Non-pigmented ciliary epithelial cell (primary cell): ENCODE measurements at places on chromosomes 16 and 17.
A peak's percentile ranks its signal among the peaks of the same experiment; 100 is the strongest.

GRCh38 chr17:80270836-80271235 is 10.2 kb downstream of the RNF213 start:
- no peak for DNase-seq

DNA sequence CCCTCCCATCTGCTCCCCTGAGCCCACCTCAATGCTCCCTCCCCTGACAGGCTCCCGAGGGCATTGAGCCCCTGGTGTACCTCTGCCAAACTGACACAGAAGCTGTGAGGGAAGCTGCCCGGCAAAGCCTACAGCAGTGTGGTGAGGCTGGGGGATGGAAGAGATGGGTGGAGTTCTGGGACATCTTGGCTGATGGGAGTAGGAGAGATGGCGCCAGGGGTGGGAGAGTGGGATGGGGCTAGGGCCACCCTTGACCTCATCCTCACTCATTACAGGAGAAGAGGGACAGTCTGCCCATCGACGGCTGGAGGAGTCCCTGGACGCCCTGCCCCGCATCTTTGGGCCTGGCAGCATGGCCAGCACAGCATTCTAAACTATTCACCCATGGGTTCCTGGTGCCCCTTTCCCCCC is 16.2 kb upstream of the CTCF start:
- DNase-seq: no peak

DNA sequence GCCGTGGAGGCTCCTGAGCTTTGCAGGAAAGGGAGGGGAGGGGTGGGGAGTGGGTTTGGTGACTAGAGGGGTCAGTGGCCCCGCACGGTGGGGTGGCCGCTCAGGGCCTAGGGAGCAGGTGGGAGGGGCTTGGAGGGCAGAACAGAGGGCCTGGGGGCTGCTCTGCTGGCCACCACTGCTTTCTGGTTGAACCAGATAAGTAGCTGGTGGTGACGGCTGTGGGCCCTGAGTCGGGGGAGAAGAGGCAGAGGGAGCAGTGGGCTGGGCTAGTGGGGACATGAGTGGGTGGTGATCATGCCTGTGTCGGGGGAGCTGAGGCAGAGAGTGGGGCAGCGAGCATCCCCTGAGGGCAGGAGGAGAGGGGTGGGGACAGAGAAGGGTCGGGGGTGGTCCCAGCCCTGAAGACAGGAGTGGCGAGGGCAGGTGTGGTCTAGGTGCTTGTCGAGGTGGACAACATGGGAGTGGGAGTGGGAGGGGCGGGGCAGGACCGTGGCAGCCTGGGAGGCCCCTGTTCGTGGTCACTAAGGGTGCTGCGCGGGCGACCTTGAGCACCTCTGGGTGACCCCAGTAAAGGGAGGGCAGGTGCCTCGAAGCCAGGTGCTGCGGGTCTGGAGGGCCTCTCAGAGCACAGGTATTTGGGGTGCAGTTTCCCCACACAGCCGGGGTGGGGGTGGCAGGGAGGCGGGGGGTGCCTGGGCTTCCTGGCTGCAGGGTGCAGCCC is 6.3 kb upstream of the CD7 start:
- no peak for DNase-seq

DNA sequence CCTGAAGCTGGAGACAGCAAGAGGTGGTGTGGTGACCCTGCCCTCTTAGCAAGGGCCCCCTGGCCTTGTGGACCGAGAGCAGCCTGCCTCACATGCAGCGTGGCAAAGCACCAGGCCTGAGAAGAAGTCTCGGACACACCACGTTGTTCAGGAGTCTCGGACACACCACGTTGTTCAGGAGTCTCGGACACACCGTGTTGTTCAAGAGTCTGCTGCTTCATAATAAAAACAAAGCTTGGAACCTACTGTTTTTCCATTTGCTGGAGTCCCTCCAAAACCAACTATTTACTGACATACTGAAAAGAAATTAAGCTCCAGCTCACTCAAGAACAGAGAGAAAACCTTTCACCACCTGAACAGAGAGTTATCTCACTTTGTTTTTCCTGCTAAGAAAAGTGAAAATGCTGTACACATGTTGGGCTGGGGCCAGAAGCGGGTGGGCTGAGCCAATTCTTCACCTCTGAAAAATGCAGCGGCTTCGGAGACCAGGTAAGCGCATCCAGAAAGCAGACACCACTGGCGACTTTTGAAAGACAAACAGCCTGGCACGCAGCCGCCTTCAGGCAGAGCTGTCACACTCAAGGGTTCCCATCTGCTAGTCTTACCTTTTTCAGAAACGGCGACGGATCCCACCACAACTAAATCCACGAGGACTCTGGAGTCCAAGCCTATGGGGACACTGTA is 8.9 kb downstream of the MTHFSD start:
- no peak for DNase-seq

DNA sequence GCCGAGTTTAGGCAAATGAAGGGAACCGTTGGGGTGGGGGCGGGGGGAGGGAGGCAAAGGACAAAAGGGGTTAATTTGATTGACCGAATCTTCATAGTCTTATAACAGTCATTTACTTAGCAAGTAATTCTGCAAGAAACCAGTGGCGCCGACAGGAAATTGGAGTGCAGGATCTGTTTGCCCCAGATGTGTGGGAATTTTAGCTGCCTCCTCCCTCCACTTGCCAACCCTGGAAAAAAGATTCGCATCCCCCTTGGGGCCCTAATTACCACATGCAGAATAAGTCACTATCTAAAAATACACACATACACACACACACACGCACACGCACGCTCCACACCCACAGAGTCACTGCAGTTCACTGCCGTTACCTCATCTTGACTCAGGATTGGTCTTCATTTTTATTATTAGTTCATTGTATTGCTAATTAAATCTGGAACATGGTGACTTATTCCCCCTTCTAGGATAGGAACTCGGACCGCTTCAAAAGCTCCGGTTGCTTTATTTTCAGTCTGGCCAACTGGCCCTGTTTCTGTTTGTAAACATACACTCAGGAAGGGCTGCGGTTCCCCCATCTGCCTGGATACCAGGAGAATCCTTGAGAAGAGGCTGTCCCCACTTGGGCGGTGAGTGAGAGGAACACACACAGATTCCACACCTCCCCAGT is 241.6 kb upstream of the SALL1 start:
- no peak for DNase-seq

DNA sequence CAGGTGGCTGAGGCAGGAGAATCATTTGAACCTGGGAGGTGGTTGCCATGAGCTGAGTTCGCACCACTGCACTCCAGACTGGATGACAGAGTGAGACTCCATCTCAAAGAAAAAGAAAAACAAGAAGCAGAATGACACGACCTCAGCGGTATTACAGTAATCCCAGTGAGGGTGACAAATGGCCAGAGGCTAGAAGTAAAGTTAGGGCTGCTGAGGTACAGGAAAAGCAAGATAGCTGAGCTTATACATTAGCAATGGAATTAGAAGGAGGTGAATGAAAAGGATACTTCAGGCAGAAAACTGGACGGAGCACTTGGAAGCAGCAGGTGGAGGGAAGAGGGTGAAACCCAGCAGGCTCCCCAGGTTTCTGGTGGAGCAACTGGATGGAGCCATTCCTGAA is 26.1 kb upstream of the AMZ2 start:
- DNase-seq: no peak

- DNase-seq: no peak
These were observed 231.0 kb upstream of the EEF2KMT start for GRCh38 chr16:5328546-5328945.

DNA sequence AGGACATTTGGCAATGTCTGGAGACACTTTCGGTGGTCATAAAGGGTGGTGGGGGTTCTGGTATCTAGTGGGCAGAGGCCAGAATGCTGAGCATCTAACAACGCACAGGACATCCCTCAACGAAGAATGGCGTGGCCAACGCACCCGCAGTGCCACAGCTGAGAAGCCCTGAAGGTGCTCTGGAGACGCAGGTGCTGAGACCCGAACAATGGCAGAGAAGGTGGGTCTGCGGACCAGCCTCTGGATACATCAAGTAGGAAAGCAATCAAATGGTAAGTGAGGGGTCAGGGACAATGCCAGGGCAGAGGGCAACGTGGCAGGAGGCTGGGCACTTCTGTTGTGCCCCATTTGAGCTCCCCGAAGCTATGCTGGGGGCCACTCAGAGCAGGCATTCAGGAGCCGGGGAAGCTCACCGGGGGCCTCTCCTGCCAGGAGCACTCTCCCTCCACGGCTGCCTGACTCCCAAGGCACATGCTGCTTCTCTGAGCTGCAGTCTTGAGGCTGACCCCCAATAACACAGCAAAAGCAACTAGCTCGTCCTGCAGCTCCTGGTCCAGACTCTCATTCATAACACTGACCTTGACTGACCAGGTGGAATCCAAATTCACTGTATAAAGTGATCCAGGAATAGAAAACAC is 26.0 kb downstream of the SPHK1 start:
- DNase-seq: no peak

- DNase-seq: peak; percentile 49
These were observed 38.3 kb downstream of the TBX4 start for GRCh38 chr17:61490540-61490975.

DNA sequence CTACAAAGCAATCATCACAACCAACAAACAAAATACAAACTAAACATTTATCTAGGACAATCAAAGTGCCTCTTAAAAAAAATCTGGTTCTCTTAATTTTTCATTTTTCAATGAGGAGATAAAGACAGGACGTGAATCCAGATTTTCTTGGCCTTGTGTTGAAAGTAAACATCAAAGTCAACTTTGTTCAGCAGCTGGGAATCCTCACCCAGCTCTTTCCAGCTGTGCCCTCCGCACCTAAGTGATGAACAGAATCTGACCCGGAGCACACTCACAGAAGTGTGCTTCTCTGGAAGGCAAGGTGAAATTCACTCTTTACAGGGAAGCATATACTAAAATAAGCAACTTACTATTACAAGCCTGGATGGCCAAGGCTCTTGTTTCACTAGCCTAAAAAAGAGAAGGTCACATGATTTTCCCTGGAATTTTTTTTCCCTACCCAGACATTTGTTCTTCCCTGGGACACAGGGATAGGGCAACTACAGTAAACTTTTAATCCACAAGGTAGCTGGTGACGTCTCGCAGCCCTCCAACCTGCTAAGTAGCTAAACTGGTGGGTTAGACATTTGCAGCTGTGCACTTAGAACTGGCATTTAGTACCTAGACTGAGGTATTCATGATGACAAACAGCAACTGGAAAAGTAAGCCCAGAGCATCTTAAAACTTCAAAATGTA is 3.2 kb downstream of the WIPI1 start:
- DNase-seq: no peak

- no peak for DNase-seq
These were observed 1.7 kb upstream of the ITPRIPL2 start for GRCh38 chr16:19112099-19112407.

DNA sequence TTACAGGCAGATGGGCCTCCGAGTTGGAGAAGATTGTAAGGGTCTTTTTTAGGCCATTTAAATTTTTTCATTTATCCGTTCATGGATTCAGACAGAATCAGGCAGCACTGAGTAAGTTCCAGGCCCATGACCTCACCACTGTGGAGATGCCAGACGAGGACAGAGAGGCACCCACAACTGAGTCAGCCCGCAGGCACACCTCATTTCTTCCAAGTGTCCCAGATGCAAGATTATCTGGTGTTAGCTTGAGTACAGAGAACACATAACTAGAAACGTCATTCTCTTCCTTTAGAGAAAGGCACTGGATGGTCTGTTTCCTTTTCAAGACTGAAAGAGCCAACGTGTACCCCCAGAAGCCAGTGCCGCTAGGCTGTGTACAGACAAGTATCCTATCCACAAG is 16.9 kb downstream of the CLEC16A start:
- peak; percentile 89 for DNase-seq

GRCh38 chr17:39186481-39187002 is 10.9 kb downstream of the CACNB1 start:
- DNase-seq: no peak

DNA sequence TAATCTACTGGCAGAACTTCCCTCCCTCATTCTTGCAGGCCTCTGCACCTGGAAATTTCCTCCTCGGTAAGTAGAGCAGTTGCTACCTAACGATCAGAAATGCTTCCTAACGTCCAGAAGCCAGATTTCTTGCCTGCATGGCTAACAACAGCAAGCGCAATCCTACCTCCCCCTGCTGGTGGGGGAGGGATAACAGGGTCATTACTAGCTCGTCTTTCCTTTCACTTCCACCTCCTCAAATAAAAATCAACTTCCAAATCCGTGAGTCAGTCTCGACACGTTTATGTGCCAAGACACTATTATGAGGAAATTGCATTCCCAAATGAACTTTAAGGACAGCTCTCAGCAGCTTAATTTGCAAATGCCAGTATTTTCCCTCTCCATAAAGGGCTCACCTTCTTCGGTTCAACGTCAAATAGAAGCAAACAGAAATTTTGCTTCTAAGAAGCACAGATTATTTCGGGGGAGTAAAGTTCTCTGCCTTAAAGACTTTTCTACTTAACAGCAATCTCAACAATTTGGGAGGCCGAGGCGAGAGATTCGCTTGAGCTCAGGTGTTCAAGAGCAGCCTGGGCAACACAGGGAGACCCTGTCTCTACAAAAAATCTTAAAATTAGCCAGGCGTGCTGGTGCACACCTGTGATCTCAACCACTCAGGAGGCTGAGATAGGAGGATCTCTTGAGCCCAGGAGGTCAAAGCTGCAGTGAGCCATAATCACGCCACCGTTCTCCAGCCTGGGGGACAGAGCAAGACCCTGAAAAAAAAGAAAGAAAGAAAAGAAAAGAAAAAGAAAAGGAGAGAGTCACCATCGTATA is 188.6 kb upstream of the PSMD7 start:
- DNase-seq: no peak
